ENCODE measurements at places on chromosomes 4 and X. TPM values are rescaled to one million over a fixed set of nuclear protein-coding genes. Genes with fewer than 3 reads are reported as not detected.

The F8A3 gene
- total RNA-seq = not detected

The PPEF2 gene
- not detected for total RNA-seq

The ALAS2 gene
- 301 TPM for total RNA-seq

The ATP2B3 gene
- total RNA-seq = 0.52 TPM

The GC gene
- not detected for total RNA-seq

The SPIN4 gene
- total RNA-seq = 8.9 TPM

The CFAP47 gene
- under 0.01 TPM for total RNA-seq

The ACTRT1 gene
- total RNA-seq = not detected

The DKK2 gene
- total RNA-seq = 28.2 TPM

The DOK7 gene
- 9.9 TPM for total RNA-seq

The CHRDL1 gene
- total RNA-seq = 12.5 TPM

The PDLIM3 gene
- total RNA-seq = 415 TPM

The SMIM43 gene
- 2.6 TPM for total RNA-seq

The CT83 gene
- not detected for total RNA-seq

The NUDT6 gene
- 9.9 TPM for total RNA-seq

The PCSK1N gene
- total RNA-seq = not detected

The CT45A6 gene
- total RNA-seq = not detected

The NOP14 gene
- 10.4 TPM for total RNA-seq

The SPATA18 gene
- total RNA-seq = 0.52 TPM

The ARAP2 gene
- total RNA-seq = 2.6 TPM

The DCAF12L1 gene
- total RNA-seq = 2.6 TPM

The FAM47A gene
- total RNA-seq = not detected

The ETDB gene
- total RNA-seq = not detected

The SRPK3 gene
- 85.1 TPM for total RNA-seq

The NXF2 gene
- not detected for total RNA-seq

The FAM241A gene
- 2.1 TPM for total RNA-seq

The CC2D2A gene
- 7.8 TPM for total RNA-seq

The PCDH7 gene
- total RNA-seq = 33.4 TPM

The BEND2 gene
- not detected for total RNA-seq

The CHST7 gene
- 8.9 TPM for total RNA-seq

The VSIG4 gene
- total RNA-seq = 37.1 TPM

The PPP4R3C gene
- total RNA-seq = not detected

The TBC1D9 gene
- 22.4 TPM for total RNA-seq

The IL3RA gene
- total RNA-seq = 6.3 TPM

The MAOA gene
- total RNA-seq = 1.6 TPM

All from skeletal muscle tissue (tissue), 5 donors.